ENCODE measurements at places on chromosomes 4 and X. TPM values are rescaled to one million over a fixed set of nuclear protein-coding genes. Genes with fewer than 3 reads are reported as not detected.

DNA sequence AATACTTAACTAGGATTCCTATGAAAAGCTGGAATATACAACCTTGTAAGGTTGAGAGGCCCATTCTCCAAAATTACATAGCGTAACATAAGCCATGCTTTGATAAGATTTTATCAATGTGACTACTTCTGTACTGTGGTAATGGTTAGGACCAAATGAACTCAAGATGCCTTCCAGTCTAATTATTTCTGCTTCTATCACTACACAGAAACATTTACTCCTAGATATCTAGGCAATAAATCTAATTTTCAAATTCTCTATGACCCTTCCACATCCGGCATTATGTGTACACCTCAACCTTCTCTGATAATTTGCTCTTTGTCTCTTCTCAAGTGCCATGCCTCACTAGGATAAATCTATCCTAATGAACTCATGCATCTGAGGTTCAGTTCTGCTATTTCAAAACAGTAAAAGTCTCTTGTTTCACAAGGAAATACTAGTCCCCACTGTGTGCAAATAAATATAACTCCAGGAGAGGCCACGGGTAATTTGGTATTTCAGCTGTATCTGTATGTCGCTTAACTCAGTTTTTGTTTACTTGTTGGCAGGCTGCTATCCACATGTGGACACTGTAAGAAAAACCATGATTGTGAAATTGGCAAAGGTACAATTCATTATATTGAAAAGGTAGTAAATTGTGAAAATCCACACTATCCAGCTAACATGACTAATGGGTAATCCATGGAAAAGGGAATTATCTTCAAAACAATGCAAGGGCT lies 93.3 kb downstream of the PRDM5 start:
- DNase-seq: no peak

DNA sequence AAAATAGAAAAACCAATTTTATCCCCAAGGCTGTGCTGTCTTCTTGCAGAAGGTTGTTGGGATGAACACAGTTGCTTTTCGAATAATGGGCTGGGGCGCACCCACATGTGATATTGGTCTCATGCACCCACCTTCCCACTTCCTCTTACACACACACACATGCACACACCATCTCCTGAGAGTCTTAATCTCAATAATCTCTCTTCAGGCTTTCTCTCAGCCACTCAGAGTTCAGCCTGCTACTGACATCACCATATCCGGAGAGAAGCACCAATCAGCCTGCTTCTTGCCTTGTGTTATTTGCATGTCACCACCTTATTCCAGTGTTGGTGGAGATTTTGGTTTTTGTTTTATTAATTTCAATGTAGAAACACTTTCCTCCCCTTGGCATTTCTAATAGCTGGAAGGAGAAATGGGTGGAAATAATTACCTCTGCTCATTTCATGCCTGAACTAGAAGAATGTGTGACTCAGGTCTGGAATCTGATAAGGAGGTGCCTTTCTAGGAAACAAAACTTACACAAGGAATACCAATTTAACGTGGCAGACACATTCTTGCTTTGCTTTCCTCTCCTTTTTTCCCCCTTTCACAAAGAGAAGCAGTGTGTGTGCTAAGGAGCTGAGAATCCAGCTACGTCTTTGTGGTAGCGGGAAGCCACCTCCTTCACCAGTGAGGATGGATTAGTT lies 400.2 kb downstream of the MID1IP1 start:
- peak; percentile 67 for DNase-seq

- no peak for DNase-seq
Observed at GRCh38 chr4:58048491-58048890, 938.3 kb upstream of the IGFBP7 start.

DNA sequence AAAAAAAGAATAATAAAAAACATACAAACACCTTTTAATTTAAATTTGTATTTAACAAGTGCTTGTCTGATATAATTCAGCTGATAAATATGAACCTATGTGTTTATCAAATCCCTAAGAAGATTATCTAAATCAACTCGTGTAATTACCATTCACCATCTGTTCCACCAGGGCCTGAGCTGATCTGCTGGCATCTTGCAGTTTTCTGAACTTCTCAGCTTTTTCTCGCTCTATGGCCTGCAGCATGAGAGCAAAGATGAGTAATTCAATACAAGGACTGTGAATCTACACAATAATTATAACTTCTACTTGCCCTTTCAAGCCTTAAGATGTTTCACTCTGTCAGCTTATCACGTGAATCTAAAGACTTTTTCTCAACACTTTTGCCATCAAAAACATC lies 709.7 kb downstream of the DMD start:
- no peak for DNase-seq

The TBC1D8B gene
- 9.5 TPM for total RNA-seq

The MAGED4 gene
- total RNA-seq: 31.4 TPM

- no peak for DNase-seq
Observed at GRCh38 chr4:60034361-60034760, 1165.8 kb upstream of the ADGRL3 start.
